ENCODE measurements at places on chromosomes 1 and 21.

DNA sequence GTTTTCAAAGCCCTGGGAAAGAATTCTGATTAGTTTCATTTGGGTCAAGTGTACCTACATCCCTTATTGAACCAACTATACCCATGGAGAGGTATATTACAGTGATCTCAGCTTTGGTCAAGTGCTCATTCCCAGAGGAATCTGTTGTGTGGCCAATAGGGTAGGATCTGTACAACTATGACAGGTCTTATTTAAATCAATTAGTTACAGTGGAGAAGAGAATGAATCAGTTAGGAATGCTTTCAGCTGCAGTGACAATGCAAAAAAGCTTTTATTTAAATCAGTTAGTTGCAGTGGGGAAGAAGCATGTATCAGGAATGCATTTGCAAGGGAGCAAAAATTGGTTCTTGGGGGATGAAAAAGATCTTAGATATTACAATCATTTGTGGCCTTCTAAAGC is 119.0 kb downstream of the FGGY start:
- DNase-seq: no peak

DNA sequence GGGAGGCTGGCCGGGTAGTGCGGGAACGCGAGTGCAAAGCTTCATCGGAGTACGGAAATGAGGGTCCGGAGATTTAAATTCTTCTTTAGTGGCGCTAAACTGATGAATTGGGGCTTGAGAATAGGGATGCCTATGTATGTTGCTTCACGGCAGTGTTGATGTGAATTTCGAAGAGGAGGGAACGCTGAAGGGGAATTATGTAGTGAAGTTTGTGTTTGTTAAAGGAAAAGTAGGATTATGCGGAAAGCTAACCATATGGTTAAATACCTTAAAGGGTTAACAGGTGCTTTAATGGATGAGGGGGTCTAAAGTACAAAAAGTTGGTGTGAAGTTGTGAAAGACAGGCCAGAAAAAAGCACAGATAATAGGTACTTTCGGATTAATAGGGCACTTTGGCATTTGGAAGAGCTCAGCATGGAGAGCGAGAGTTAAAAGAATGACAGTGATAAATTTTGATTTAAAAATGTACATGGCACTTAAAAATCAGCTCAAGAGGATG is 1.4 kb downstream of the HS2ST1 start:
- no peak for DNase-seq

DNA sequence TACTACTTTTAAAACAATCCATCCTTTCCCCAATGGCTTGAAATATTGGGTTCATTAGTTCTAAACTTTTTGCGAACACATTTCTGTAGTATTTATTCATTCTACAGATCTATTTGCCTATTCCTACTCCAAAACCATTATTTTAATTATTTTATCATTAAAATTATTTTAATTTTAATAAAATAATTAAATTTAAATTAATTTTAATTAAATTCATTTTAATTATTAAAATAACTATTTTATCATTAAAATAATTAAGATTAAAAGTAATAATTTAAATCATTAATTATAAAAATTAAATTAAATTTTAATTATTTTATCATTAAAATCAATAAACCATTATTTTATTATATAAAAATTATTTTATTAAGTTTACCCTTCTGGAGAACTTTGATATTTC is 15.6 kb downstream of the EDEM3 start:
- DNase-seq: no peak

GRCh38 chr1:200310824-200311223 is 99.0 kb downstream of the ZNF281 start:
- no peak for DNase-seq

GRCh38 chr1:176791906-176792305 is 328.9 kb downstream of the PAPPA2 start:
- DNase-seq: no peak

DNA sequence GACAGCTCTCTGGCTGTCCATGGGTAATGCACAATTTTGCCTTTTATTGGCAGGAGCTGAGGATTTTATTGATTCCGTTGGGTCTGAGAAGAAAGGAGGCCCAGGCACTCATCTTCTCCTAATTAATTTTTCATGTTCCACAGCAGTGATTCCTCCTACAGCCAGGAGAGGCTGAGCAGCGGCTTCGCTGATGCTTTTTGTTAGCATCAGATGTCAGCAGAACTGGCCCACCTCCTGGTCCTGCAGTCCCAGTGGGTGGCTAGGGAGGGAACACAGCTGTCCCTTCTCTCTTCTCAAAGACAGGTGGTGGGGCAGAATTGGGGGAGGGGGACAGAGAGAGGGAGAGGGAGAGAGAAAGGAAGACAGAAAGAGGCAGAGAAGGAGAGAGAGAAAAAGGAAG is 5.7 kb downstream of the MT1HL1 start:
- DNase-seq: no peak

- DNase-seq: no peak
Observed at GRCh38 chr1:3323021-3323795, 131.3 kb upstream of the ARHGEF16 start.

DNA sequence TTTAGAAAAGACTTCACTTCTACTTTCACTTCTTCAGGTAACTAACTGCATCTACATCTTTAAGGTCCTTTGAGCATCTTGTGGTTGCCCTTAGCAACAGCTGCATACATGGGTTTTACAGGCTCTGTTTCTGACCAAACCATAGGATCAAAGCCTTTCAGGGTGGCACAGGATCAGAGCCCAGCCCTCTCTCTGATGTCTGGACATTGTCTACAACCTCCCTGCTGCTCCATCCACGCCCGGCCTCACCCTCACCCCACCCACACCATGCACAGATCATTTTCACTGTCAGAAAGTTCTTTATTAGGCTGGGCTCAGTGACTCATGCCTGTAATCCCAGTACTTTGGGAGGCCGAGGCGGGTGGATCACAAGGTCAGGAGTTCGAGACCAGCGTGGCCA is 5.2 kb downstream of the NCF2 start:
- no peak for DNase-seq

GRCh38 chr1:923131-923990 is at the start of gene SAMD11:
SAMD11 (plus strand) TSS chr1:923923; CDS start chr1:924432, 509 bp downstream.
- DNase-seq: peak; percentile 92

DNA sequence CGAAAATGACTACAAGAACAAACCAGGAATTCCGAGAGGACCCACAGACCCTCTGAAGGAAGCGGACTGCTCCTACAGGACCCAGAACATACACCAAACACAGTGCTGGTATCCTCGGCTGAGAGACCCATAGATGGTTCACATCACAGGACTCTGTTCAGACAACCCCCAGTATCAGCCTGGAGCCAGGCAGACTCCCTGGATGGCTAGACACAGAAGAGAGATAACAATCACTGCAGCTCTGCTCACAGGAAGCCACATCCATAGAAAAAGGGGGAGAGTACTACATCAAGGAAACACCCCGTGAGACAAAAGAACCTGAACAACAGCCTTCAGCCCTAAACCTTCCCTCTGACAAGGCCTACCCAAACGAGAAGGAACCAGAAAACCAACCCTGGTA is 434.0 kb upstream of the NR5A2 start:
- no peak for DNase-seq

DNA sequence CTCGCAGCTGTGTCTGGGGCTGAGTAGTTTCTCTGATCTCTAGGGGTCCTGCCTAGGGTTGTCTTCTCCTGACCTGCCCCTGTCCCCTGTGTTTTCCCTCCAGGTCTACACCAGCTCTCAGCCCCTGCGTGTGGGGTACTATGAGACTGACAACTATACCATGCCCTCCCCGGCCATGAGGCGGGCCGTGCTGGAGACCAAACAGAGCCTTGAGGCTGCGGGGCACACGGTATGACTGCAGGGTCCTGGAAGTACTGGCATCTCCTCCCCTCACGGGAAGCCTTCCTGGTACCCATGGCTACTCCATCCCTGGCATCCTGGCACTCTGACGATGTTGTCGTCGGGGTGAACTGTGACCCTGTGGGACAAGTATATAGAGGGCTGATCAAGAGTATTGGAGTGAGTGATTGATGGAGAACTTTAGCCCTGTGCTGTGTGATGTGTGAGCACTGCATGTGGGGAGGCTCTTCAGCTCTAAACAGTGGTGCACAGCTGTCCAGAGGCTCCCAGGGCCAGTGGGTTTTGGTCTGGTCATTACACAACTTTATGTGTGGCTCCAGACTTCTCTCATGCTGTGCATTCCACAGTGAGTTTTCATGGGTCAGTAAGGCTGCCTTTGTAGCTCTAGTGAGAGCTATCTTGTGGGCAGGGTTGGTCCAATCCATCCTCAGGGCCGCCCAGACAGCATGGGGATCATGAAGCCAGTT is 14.4 kb downstream of the FAAH start:
- no peak for DNase-seq

DNA sequence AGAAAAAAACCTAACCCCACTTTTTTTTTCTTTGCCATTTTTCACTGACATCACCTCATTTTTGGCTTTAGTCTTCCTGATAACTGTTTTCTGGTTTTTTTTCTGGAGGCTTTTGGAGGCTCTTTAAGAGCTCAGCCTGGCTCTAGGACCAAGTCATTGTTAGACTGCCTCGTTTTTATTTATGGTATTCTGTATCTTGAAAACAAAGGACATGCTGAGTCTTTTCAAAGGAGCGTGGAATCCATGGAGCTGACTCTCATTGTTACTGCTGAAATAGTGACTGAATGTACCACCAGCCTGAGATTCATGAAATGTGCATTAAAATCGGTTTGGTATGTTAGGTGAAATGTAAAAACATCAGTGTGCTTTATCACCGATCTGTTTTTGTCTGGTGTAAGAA is 28.0 kb downstream of the RASAL2 start:
- DNase-seq: no peak

DNA sequence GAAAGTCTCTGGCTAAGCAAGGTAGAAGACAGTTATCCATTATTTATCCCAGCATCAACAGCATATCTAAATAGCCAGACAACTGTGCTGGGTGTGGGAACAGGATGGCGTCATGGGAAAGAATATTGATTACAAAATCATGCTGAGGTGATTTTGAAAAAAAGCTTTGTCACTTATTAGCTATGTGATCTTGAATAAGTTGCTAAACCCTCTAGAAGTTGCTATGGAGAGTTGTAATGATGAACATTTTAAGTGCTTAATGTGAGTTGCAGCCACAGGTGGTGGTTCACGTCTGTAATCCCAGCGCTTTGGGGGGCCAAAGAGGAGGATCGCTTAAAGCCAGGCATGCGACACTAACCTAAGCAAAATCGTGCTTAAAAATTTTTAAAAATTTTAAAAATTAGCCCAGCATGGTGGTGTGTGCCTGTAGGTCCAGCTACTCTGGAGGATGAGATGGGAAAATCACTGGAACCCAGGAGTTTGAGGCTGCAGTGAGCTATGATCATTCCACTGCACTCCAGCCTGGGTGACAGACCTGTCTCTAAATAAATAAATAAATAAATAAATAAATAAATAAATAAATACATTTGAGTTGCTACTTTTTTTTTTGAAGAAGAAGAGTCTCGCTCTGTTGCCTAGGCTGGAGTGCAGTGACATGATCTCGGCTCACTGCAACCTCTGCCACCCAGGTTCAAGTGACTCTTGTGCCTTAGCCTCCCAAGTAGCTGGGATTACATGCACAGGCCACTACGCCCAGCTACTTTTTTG is 33.6 kb downstream of the WNT2B start:
- DNase-seq: no peak

- DNase-seq: no peak
Observed at GRCh38 chr1:113576271-113576670, 183.0 kb downstream of the PHTF1 start.

DNA sequence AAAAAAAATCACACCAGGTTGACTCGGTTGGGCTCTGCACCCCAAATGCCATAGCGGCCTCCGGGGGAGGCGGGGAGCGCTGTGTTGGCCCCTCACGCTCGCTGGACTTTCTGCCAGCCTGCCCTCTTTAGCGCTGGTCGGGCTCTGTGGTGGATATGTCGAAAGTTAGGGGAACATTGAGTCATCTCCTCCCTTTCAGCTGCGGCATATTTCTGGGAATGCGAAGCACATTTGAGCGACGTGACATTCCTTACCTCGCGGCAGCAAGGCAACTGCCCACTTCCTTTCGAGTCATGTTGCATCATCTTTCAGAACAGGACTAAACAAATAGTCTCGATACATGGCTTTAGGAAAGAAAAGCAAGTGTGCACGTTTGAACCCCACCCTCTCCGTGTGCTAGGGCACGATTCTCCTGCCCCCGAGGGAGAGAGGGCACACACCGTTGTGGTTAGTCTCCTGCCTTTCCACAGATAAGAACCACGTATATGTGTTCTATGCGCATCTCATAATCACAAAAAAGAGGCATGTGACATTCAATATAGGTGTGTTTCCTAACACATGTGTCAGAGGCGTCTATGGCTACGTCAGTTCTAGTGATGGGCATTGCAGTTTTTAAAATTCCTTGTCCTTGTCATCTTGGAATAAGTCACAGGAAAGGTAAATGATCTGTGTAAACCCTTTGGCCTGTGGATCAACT is 105.9 kb upstream of the SLC45A1 start:
- DNase-seq: peak; percentile 47

GRCh38 chr1:161864577-161864976 is 98.5 kb downstream of the ATF6 start:
- no peak for DNase-seq

DNA sequence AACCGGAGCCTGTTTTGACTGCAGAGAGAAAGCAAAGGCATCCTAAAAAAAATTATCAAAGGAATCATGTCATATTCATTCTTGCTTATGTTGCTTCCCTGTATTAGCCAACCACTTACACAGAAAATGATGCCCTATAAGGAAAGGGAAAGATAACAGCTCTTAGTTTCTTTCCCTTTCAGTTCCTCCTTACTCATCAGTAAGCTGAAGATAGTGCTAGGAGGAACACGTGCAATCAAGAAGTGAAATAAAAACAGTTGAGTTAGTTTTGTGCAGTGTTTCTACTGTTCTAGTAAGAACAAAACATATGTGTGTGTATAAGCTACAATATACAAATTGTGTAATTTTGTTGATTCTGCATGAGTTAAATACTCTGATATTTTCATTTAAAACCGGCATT is 45.3 kb upstream of the MTF2 start:
- no peak for DNase-seq

- DNase-seq: no peak
Observed at GRCh38 chr21:42533963-42534355, 20.3 kb downstream of the SLC37A1 start.

DNA sequence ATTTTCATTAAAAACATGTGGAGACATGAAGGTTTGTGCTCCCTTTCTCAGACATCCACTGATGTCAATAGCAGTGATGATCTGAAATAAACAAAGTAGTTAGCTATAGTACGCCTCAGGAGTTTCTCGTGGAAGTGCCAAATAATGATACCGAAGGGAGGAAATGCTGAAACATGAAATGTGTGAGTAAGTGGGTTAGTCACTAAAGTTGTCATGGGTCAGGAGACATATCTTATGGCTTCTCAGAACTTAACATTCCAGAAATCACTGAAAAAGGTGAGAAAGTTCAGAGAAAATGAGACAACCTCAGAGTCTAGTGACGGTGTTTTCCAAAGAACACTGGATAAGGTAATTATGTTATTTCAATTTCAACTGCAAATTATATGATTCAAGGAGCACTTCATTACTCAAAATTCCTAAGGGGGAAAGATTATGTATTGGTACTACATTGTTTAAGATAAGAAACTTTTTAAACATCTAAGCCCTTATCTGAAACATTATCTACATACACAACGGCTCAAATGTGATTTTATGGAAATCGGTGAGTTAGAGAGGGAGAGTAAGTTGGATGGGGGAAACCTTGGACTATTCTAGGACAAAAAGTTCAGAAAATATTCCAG is 20.6 kb downstream of the NIBAN1 start:
- DNase-seq: no peak

- DNase-seq: no peak
Observed at GRCh38 chr1:239893127-239893731, 198.5 kb upstream of the FMN2 start.
